ENCODE measurements at places on chromosomes 4 and X.

DNA sequence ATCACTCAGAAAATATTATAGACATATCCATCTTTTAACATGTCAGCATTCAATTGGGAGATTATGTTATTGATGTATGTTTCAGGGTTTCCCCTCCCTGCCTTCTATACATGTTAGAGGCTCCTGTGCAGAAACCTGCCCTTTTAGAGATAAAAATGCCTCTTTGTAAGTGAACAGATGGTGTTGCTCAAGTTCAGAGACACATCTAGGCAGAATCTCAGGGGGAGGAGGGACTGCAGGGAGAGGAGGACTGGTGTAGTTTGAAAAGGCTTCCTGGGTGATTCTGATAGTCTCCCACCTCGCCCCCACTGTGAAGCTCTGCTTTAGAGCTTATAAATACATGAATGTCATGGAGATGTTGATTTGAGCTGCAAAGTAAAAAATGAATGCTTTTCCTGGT, 12.0 kb upstream of the UNC5C start:
- DNase-seq, result no peak

DNA sequence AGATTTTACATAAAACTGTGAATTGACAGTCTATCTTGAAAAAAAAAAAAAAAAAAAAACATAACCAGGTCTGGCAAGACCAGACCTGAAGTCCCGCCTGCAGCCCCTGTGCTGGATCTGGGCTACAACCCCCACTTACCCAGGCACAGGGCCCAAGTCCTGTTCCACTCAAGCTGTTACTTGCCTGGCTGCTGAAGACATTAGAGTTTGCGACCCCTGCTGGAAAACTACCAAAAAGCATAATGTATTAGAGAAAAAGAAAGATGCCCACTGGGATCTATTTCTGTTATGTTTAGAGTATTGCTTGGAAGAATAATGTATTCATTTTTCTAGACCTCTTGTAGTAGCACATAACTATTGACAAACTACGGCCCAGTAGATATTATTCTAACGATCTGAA, 4.7 kb downstream of the HS3ST1 start:
- DNase-seq, result peak; percentile 32

- no peak for DNase-seq
Observed at GRCh38 chrX:79138658-79139241, 5.7 kb upstream of the GPR174 start.

DNA sequence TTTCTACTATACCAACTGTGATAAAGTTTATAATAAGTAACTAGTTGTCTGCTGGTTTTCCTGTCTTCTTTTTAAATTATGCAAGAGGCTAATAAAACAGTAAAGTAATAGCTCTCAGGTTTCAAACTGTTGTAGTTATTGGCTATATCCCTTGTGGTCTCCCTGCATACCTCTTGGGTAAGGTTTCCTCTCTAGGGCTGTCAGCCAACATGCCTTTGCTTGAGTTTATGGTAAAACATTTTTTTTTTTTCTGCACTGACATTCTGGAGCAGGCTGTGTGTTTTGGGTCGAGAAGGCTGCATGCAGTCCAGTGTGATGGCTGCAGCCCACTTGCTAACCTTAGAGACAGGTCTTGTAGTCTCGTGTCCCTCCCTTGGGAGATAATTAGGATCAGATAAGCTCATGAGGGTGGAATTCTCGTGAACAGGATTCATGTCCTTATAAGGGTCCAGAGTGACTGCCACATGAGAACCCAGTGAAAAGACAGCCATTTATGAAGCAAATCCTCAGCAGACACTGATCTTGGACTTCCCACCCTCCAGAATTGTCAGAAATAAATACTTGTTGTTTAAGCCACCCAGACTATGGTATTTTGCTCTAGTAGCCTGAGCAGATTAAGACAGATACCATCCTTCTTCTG, 831.2 kb downstream of the CCSER1 start:
- peak; percentile 92 for DNase-seq

- no peak for DNase-seq
Observed at GRCh38 chr4:168682898-168683500, 186.1 kb downstream of the PALLD start.

DNA sequence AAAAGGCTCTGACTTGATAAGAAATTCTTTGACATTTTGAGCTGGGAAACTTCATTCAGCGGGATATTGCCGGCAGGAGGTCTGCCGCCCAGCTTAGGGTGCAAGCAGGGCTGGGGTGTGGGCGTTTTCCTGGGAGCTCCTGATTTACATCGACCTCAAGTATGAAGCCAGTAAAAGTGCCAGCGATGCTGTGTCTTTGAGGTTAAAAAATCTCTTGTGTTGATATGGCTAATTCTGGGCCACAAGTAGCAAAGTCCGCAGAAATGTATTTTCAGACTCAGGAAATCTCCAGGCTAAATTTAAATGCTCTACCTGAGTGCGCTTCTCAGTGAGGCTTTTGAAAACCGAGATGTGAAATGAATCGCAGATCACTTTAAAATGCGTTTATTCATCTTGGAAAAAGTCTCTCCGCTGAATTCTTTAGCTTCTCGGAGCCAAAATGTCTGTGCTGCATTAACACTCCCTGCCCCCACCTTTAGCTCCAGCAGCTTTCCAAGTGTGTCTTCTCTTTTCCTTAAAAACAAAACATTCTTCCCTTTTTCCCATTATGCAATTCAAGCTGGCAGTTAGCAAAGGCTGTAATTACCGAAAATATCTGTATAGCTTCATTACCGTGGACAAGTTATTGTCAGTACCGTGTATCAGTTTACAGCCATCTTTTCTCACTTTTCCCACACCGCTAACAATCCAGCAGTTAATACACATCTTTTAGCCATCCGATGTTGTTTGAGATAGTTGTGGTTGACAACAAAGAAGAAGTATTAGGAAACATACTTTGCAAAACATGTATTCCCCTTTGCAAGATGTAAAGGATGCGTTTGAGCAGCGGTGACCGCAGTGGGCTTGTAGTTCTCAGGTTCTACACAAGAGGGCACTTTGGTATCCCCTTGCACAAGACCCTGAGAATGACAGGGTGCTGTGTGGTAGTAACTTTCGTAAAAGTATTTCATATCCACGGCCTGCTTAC, 136.0 kb upstream of the STX18 start:
- peak; percentile 80 for DNase-seq

DNA sequence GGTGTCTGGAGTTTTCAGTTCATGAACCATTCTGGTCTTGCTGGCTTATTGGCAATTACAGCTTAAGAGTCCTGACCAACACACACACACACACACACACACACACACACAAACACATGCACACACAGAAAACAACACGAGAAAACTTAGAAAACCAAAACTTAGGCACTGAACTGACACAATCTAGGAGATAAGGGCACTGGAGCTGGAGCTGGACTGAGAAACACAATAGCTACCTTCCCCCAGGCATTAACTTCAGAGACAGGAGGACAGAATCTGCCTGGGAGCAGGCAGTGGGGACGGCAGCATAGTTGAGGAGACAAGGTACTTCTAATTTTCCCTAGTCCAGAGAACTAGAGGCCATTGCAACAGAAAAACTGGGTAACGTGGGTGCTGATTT, 62.3 kb downstream of the LNX1 start:
- no peak for DNase-seq

DNA sequence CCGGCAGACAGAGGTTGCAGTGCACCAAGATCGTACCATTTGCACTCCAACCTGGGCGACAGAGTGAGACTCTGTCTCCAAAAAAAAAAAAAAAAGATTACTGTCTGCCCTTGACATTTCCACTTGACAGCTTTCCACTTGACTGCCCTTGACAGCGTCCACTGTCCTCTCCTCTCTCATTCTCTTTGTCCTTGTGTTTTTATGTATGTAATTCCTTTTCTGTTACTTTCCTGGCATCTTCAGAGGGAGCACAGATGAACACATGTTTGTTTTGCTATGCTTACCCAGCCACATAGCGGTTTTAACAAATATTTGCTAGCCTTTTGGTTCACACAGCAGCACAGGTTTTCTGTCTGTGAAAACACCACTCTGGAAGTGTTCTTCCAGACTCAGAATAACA, 26.2 kb downstream of the SYAP1 start:
- no peak for DNase-seq

GRCh38 chr4:58734030-58734674, 1624.0 kb upstream of the IGFBP7 start:
- DNase-seq, result peak; percentile 23

DNA sequence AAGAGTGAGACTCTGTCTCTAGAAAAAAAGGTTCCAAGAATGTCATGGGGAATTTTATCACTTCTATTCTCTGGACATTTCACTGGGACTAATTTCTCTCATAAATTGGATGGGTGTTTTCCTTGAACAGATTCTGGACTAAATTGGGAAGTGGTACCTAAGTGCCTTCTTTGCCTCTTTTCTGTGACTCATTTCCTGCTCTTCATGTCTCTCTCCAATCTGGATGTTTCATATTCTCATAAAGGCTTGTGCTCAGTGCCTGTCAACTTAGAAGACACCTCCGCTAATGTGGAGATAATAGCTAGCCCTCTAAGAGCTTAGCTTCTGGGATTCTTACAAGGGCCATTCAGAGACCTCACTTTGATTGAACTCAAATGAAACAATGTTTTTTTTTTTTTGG, 38.0 kb upstream of the IGFBP7 start:
- DNase-seq, result no peak

DNA sequence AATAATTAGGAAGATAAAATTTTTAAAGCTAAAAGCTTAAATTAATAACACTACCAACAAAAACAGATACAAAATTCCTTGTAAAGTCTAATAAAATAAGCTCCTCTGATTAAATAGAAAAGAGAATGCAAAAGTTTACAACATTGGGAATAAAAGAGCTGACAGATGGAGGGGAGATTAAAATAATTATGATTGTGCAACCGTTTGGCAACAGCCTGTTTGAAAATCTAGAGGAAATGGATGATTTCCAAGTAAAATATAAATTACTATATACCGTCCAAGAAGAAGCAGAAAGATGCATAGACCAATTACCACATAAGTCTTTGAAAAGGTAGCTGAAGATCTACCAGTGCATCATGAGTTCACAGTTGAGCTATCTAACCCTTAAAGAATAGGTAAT, 46.4 kb upstream of the VBP1 start:
- no peak for DNase-seq

- no peak for DNase-seq
Observed at GRCh38 chrX:154800478-154801210, 4.6 kb downstream of the MPP1 start.

GRCh38 chrX:39896951-39897740, 200.6 kb downstream of the BCOR start:
- peak; percentile 70 for DNase-seq

GRCh38 chr4:90137555-90137954, 10.4 kb downstream of the CCSER1 start:
- no peak for DNase-seq

- peak; percentile 52 for DNase-seq
Observed at GRCh38 chr4:165204462-165204830, 2.9 kb upstream of the KLHL2 start.

GRCh38 chrX:53227224-53227765, 2.3 kb upstream of the KDM5C start:
- no peak for DNase-seq

- DNase-seq, result no peak
Observed at GRCh38 chrX:9535101-9535500, 70.2 kb downstream of the TBL1X start.

DNA sequence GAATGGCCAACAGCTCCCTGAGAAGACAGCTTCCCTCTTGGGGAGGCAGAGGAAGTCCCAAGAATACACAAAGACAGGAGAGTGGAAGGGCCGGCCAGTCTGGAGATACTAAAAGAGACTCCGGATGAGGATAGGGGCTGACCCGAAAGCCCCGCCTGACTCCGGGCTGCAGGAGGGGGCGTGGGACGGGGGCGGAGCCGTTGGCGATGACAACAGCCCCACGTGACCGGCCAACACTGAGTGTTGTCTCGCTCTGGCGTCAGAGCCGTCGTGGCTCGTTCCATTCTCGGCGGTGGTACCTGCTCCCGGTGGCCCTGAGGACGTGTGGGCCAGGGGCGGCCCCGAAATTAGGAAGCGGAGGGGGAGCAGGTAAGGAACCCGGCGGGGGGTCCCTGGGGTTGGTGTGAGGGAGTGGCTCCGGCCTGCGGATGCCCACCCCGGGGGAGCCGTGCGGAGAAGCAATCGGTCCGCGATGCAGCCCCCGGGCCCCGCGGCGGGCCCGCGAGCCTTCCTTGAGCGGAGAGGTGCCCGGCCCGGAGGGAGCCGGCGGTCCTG, at the start of gene BEX4:
TSS of gene BEX4 (plus strand) at position 239 of the 555 bp plus-strand sequence. CDS start 1,046 bp downstream, outside the sequence.
- DNase-seq, result peak; percentile 74

DNA sequence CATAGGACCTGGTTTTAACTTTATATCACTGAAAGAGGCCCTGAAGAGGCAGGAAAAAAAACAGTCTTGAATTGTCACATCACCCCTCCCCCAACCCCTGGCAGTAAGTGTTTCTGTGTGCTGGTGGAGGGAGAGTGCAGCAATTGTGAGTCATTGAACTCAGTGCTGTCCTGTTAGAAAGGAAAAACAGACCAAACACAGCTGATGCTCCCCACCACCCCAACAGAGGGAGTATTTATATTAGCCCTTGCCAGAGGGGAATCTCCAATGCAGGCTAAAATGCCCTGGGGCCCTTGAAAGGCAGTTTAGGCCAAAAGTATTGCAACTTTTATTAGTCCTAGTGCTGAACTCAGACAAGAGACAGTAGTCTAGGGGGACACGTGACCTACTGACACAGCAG, 197.8 kb upstream of the AGTR2 start:
- DNase-seq, result no peak

GRCh38 chr4:110480746-110481271, 4.9 kb downstream of the ENPEP start:
- DNase-seq, result peak; percentile 53

DNA sequence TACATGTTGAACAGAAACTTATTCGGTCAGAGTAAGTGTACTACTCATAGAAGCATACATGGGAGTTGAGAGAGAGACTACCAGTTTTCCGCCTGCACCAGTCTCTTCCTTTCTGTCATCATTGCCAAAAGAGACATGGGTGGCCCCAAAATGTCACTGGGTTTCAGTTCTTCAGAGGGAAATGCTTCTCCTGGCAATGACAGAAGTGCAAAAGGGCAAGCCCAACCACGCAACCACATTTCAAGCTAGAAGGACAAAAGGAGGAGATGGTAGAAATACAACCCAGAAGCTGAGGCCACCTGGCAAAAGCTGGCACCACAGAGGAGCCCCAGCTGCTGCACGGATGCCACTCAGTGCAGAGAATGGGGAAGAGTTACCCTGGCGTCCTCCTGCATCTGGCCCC, 320.1 kb downstream of the BCOR start:
- no peak for DNase-seq

- DNase-seq, result peak; percentile 94
Observed at GRCh38 chr4:113837397-113837796, 75.9 kb upstream of the CAMK2D start.

DNA sequence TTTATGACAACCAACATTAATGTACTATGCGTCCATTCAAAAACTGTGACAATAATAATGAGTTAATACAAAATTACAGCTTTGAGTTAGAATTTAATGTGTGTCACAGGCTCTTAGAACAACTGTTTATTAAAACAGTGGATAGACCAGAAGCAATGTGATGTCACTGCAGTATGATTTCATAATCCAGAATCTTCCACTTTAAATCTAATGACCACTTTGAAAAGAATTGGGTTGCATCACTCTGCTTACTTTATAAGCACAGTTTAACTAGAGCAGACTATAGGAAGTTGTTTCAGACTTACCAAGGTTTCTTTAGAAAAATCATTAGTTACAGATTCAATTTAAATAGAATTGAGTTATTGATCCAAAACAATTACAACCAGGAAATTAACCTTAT, 758.5 kb downstream of the KCTD8 start:
- no peak for DNase-seq

GRCh38 chrX:10648614-10649013, 28.2 kb upstream of the MID1 start:
- DNase-seq, result peak; percentile 76

- DNase-seq, result peak; percentile 21
Observed at GRCh38 chr4:184755278-184755677, 21.4 kb upstream of the CENPU start.

GRCh38 chr4:110705440-110705782, 82.5 kb upstream of the PITX2 start:
- DNase-seq, result no peak
